H4 (cell line): ENCODE measurements at places on chromosomes 4 and X. TPM values are rescaled to one million over a fixed set of nuclear protein-coding genes. Genes with fewer than 3 reads are reported as not detected.

HMGN5 gene
- 0.97 and 5.8 TPM in 2 replicates for total RNA-seq

NEUROG2 gene
- total RNA-seq = not detected in 2 replicates

HTN3 gene
- not detected in 2 replicates for total RNA-seq

GPR119 gene
- total RNA-seq = not detected in 2 replicates

COX7B2 gene
- not detected in 2 replicates for total RNA-seq

CT45A3 gene
- not detected in 2 replicates for total RNA-seq

TEX13D gene
- total RNA-seq = not detected in 2 replicates

PAGE5 gene
- total RNA-seq = 37.9 and 40.5 TPM in 2 replicates

ETDB gene
- total RNA-seq = not detected in 2 replicates

ARX gene
- total RNA-seq = not detected in 2 replicates

KANTR gene
- total RNA-seq = 2.4 and 2.7 TPM in 2 replicates

GUCY1B1 gene
- 10.4 and 13.0 TPM in 2 replicates for total RNA-seq

GRCh38 chr4:7004331-7004730 lies 38.8 kb upstream of the TADA2B start:
- peak; percentile 86 for DNase-seq

GRCh38 chrX:105567082-105567481 lies 255.3 kb upstream of the NRK start:
- DNase-seq = no peak

- DNase-seq = peak; percentile 2
Observed at GRCh38 chrX:79506001-79506400, 138.9 kb upstream of the ITM2A start.

DNA sequence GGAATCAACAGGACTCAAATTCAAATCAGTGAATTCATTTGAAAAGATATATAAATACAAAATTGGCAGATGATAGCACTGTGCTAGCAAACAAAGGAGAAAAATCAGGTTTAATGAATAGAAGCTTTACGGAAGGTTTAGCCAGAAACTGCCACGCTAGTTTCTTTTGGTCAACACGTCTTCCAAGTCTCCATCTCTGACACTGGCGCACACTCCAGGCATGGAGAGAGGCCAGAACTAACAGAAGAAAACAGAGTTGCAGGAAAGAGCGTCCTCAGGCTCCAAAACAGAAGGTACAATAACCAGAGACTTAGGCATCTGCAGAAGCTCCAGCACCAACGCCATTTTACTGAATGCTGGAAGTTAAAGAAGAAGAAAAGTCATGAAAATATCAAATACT lies 497.3 kb upstream of the FRG1 start:
- DNase-seq = no peak

GRCh38 chr4:18041114-18041513 lies 19.6 kb upstream of the LCORL start:
- DNase-seq = no peak

DNA sequence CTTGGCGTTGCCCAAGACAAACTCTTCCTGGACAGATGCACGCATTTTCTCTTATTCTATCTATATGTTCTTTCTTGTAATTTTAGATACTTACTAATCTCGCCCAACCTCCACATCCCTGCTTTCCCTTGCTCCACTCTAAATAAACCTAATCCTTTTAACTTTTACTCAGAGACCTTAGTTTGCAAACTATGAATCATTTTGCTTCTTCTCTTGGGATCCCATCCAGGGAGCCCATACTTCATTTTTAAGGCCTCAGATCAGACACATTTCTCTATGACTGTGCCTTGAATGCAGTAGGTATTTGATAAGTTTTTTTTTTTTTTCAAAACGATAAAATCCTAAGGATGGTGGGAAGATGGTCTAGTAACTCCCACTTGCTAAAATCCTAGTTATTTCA lies 353.8 kb upstream of the HAND2 start:
- DNase-seq = no peak

- no peak for DNase-seq
Observed at GRCh38 chr4:17823871-17824669, 13.3 kb downstream of the NCAPG start.

GRCh38 chrX:49278081-49278480 lies 8.5 kb downstream of the PPP1R3F start:
- DNase-seq = no peak

- DNase-seq = no peak
Observed at GRCh38 chr4:177057186-177057585, 252.5 kb upstream of the NEIL3 start.

GRCh38 chrX:53239474-53239873 lies 14.5 kb upstream of the KDM5C start:
- no peak for DNase-seq

GRCh38 chrX:30883138-30883537 lies 5.9 kb downstream of the TAB3 start:
- no peak for DNase-seq

DNA sequence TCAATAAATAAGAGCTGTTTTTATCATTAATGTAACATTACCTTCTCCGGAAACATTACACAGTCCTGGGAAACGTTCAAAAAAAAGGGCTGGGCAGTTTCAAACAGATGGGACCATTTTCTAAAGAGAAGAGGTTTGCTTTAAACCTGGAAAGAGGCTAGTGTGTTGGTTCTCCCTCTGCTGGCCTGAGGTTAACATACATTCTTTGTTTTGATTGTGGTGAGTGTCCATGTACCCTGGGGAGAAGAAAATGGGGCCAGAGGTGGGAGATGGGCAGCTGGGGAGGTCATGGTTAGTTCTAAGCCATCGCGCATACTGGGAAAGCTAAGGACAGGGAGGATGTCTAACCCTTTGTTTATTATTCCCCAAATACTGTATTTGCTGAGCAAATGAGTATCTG lies 194.7 kb downstream of the CPEB2 start:
- DNase-seq = peak; percentile 53

DNA sequence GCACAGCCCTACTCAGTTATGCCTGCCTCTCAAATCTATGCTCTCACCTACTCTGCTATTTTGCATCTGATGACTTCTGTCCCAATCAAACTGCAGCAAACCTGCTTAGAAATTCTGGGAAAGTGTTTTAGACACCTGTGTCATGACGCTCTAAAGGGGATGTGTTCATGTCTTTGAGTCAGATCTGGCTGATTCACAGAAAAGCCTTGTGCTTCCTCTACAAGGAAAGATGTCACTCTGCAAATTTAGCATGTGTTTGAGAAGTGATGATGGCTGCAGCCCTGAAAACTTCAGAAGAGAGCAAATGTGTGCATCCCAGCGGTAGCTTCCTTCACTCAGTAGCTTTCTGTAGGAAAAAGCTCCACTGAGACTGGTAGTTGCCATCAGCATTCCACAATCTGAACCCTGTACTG lies 235.4 kb downstream of the MGST2 start:
- no peak for DNase-seq

DNA sequence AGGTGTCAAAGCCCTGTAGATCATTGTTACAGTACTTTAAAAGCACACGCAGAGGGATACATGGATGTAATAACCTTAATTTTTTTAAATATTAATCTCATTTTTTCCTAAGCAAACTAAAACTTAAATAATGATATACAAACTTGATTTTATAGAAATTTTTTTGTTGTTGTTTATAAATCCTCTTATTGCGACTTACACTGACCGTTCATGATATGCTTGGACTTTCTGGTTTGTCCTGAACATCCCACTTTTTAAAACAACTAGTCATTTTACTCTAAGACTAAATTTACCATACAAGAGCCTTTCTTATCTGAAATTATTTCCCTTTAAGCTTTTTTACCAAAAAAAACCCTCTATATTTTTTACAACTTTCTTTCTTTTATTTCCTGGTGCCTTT lies 2106.0 kb downstream of the PCDH7 start:
- no peak for DNase-seq

GRCh38 chrX:88604433-88605221 lies 142.4 kb upstream of the CPXCR1 start:
- DNase-seq = no peak

- no peak for DNase-seq
Observed at GRCh38 chr4:148124512-148124911, 317.7 kb downstream of the NR3C2 start.

- no peak for DNase-seq
Observed at GRCh38 chr4:5463361-5463760, 245.0 kb downstream of the EVC2 start.

GRCh38 chr4:150518559-150518958 lies 63.4 kb upstream of the MAB21L2 start:
- peak; percentile 12 for DNase-seq

GRCh38 chrX:120251471-120252011 lies 929 bp downstream of the ZBTB33 start:
- peak; percentile 5 for DNase-seq

DNA sequence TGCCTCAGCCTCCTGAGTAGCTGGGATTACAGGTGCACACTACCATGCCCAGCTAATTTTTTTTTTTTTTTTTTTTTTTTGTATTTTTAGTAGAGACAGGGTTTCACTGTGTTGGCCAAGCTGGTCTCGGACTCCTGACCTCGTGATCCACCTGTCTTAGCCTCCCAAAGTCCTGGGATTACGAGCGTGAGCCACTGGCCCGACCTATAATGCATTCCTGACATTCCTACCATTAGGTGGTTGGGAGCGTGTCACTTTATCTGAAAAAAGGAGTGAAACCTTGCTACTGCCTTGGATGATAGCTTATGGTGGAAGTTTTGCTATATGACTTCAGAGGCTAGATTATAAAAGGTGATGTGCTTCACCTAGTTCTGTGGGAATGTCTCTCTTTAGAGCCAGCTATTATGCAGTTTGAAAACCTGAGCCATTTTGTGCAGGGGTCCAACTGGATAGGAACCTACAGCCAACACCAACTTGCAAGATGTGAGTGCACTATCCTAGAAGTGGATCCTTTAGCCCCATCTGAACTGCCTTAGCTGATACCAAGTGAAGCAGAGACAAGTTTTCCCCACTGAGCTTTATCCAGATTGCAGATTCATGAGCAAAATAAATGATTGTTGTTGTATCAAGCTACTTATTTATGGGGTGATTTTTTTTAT lies 29.8 kb upstream of the EMCN start:
- DNase-seq = no peak

GRCh38 chr4:100889898-100890297 lies 372.1 kb upstream of the EMCN start:
- no peak for DNase-seq

GRCh38 chr4:100696531-100696930 lies 178.7 kb upstream of the EMCN start:
- DNase-seq = no peak

DNA sequence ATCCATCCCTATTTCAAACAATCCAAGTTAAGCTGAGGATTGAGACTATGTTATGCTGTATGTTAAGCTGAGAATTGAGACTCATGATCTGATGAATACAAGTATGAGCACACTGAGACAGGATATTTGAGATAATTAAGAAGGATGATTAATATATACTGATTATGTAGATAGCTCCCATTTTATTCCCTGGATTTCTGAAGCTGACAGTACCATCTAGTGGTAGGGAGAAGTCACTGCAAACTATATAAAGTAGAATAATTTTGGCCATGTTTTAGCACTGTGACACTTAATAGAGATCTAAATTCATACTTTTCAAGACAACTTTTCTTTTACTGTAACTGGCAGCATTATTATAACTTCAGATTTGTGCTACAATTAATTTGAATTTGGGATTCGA lies 63.8 kb upstream of the HPRT1 start:
- no peak for DNase-seq

DNA sequence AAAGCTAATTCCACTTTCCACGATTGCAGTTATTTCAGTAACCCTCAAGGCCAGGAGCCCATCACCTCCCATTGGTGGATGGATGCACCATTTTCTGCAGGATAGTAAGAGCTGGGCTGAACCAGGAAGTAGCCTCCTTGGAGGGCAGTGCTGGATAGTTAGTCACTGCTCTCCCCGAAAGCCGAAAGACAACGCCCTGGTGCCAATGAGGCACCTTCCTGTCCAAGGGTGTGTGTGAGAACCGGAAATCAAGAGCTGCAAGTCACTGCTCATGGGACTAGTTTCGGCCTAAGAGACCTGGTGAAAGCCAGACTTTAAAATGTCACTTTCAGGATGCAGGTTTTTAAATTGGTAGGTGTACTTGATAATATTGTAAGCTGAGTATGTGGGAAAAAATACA lies 203.8 kb upstream of the HS3ST1 start:
- no peak for DNase-seq

GRCh38 chr4:87353592-87353991 lies 30.9 kb upstream of the HSD17B13 start:
- peak; percentile 47 for DNase-seq

GRCh38 chr4:2862528-2862927 lies 18.9 kb downstream of the ADD1 start:
- DNase-seq = no peak

DNA sequence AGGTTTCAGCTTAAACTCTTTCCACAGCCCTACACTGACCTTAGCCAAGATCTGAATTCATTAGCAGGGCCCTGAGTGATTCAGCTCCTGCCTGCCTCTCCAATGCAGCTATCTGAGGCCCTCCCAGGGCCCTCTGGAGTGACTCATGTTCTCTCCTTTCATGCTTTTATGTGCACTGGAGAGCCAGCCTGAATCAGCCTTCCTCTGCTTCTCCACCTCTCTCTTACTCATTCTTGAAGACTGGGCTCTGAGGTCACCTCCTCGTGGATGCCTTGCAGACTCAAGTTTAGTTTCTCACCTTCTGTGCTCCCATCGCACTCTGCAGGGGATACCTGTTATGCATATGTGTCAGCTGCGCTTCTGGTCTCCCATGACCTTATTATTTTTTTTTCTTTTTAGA lies 3.1 kb upstream of the OCIAD2 start:
- DNase-seq = peak; percentile 94

DNA sequence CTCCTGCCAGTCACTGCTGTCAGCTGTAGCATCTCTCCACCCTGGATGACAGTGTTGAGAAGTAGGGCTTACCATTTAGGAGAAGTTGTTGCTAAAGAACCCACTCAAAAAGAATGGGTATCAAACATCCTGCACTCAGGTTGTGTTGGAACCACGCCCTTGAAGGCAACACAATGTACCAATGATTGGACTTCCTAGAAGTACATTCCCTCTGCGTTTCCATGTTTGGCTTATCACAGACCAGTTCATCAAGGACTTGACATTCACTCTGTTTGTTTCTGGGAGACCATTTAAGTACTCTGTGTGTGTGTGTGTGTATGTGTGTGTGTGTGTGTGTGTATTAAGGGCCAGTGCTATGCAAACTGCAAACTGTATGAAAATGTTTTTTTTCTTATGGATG lies 200.6 kb upstream of the GATB start:
- no peak for DNase-seq

GRCh38 chrX:19907794-19908193 lies 20.4 kb upstream of the SH3KBP1 start:
- DNase-seq = no peak

- DNase-seq = no peak
Observed at GRCh38 chr4:53917729-53918128, 146.7 kb downstream of the CHIC2 start.

GRCh38 chr4:138113819-138114400 lies 128.2 kb downstream of the SLC7A11 start:
- peak; percentile 70 for DNase-seq
